Left renal pelvis (tissue), 4 donors: ENCODE measurements at places on chromosomes 1 and 21. TPM values are rescaled to one million over a fixed set of nuclear protein-coding genes. Genes with fewer than 3 reads are reported as not detected.

DNA sequence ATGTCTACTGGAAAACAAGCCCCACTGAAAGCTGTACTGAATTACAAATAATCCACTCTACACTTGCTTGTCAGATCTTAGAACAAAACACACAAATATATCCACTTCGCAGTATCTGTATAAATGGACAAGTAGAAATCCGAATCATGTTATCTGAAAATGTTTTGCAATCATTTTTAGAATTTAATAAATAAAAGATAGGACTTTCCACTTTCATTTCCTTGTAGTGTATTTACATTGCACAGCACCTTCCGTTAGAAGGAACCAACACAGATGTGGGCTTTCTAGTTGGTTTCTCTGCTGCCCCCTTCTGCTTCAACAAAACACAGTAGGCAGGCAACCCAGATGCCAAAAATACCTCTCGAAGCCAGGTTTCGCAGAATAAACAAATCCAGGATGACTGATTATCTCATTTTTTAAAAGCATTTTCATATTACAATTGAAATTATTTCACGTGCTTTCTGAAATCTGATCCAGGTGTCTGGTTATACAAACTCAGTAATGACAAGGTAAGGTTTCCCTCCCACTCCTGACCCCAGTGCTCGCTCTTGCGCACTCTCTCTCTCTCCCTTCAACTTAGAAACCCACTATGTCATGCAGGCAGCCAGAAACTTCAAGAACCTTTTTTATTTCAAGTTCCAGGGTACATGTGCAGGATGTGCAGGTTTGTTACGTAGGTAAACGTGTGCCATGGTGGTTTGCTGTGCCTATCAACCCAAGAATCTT is 389.9 kb downstream of the SMYD3 start:
- DNase-seq, result peak; percentile 22

DNA sequence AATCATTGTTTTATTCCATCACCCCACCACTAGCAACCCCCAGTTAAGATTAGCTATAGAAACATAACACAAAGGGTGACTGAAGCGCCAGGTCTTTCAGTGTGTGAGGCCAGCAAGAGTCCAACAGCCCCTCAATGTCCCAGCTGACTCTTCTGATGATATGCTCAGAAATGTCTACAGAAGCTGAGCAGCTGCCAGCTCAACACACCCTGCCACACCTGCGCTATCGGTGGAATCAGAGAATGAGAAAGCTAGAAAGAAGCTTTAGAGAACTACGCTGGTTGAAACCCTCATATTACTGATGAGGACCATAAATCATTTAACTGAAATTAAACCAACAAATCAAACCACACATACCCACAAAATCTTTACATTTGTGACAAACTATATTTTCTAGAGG is 116.2 kb downstream of the SLC45A1 start:
- DNase-seq, result no peak

- DNase-seq, result no peak
Measured at GRCh38 chr1:81477710-81478109, 323.0 kb upstream of the ADGRL2 start.

DNA sequence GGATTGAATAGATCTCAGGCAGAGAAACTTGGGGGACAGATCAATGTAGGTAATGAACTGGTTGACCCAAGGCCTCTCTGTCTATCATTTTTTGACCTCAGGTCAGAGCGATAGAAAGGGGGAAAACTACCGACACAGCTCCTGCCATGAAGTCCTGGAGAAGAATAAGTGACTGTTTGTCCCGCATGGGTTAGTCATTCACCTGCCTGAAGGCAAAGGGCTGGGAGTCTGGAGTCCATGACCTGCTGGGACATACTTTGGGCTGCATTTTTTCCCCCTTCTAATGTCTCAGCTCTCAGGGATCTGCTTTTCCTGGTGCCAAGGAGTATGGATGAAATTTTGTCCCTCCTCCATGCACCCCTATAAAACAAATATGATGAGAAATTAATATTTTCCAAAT is 1.6 kb upstream of the ROR1 start:
- no peak for DNase-seq

GRCh38 chr1:65141918-65142317 is 6.1 kb upstream of the AK4 start:
- no peak for DNase-seq

DNA sequence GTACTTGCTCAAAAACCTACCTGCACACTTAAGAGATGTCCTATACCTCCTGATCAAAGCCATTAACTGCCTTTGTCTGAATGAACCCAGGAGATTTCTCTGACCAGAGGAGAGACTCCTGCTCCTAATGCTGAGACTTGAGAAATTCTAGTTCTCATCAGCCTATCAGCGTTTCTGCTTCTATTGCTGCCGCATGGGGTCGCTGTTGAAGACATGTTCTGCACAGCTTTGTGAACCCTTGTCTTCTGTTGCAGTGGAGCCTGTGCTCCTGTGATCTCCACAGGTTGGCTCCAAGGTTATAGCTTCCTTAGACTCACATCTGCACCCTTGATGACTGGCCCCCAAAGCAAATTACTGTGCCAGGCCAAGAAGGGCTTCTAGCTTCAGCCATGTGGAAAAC is 40.2 kb downstream of the EDN2 start:
- DNase-seq, result no peak

GRCh38 chr1:66043186-66043585 is 250.5 kb downstream of the PDE4B start:
- DNase-seq, result no peak

- no peak for DNase-seq
Measured at GRCh38 chr1:245418077-245418476, 263.3 kb downstream of the KIF26B start.

- no peak for DNase-seq
Measured at GRCh38 chr1:39490596-39491145, 765 bp upstream of the BMP8A start.

DNA sequence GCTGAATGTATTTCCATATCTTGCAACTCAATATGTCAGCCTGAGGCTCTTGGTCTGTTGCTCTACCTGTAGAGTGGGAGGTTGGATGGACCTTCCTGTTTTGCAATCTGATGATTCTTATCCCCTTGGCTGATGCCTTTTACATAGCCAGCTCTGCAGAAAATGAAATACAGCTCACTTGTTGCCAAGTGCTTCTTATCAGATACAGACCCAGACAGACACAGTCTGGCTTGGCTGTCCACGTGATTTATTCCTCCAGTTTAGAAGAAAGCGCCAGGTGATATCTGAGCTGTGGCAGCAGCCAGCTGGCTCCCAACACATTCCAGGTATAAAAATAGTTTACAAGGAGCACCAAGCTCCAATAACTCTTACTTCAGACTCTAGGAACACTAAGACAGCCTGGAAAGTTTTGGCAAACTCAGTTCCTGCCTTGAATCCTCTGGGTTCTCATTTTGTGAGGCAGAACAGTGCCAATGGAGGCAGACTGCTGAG is 479.2 kb upstream of the USP24 start:
- DNase-seq, result no peak

DNA sequence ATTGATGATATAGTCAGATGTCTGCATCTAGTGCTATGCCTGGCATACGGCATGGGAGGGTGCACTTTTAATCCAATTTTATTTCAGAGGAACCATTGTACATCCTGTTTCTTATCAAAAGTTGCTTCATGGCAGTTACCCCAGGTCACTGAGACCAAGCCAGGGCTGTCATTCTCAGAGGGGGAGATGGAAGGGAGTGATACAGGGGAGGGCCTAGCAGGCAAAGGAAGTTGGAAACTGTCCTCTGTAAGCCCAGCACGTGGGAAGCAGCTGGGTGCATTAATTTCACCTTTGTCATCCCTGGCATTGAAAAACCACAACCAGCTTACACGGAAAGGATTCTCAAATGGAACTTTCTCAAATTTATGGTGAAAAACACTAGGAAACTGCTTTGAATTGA is 458.7 kb upstream of the ADAMTS5 start:
- no peak for DNase-seq

GRCh38 chr1:152182431-152182830 is 23.4 kb upstream of the RPTN start:
- no peak for DNase-seq

DNA sequence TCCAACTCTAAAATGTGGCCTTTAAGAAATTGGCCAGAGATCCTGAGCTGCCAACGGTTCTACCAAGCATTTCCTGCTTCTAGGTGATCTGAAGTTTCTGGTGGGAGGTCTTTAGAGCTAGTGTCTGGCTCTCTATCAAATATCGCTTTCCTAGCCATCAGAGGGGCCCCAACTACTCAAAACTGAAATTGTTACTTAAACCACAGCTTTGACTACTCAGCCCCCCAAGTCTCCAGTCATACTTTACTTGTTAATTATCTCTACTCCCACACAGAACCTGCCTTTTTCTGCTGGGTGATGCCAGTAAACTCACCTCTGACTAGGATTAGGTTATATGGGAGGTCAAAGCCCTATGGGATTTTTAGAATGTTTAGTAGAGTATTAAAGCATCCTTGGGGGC is 95.1 kb downstream of the FASLG start:
- DNase-seq, result no peak

- no peak for DNase-seq
Measured at GRCh38 chr1:200240656-200241055, 169.2 kb downstream of the ZNF281 start.

GRCh38 chr1:84795966-84796600 is 96.9 kb downstream of the LPAR3 start:
- no peak for DNase-seq

- DNase-seq, result no peak
Measured at GRCh38 chr1:44929531-44929930, 56.9 kb downstream of the EIF2B3 start.

DNA sequence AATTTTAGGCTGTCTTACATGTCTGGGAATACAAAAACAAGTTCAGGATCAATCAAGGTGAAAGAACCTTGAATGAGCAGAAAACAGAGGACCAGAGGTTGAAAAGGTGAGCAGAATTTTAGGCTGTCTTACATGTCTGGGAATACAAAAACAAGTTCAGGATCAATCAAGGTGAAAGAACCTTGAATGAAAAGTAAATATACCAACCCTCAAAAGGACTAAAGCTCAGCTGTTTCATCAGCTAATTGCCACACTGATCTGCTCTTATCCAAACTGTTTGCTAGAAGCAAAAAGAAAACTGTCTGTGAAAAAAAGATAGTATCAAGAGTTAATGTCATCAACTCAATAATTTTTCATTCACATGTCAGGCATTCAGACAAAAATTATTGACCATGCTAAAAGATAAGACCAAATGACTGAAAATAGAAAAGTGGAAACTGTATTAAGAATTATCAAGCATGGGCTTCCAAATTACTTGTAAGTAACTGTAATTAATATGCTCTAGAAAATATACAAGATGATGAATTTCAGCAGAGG is 69.2 kb downstream of the LTN1 start:
- DNase-seq, result no peak

- DNase-seq, result no peak
Measured at GRCh38 chr1:42730988-42731387, 9.0 kb downstream of the CLDN19 start.

DNA sequence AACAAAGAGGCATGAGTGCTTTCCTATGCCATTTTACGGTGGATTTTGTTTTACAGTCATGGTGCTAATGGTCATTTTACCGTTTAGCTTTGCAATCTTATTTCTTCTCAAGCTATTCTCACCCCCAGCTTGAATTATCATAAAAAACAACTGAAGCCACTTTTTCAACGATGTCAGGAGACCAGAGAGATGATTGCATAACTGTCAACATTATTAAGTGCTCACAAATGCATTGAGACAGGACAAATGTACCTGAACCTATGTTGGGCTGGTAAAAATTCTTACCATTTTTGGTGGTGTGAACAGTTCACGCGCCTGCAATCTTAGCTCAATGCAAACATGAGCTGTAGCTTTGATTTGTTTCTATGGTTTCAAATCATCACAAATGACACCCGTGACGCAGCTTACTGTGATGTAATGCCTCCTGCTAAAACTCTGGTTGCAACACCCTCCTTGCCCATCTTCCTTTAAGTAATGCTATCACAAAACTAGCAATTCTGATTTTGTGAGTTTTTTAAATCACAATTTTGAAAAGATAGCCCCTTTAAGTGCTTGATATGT is 104.4 kb downstream of the UCHL5 start:
- no peak for DNase-seq

GRCh38 chr1:156549390-156549789 is 23.0 kb downstream of the IQGAP3 start:
- no peak for DNase-seq

- peak; percentile 20 for DNase-seq
Measured at GRCh38 chr1:99264201-99265021, at the start of gene PLPPR4. PLPPR4 (plus strand) TSS chr1:99264492; CDS start chr1:99264594, 102 bp downstream.

- DNase-seq, result no peak
Measured at GRCh38 chr1:175217721-175218531, 25.4 kb upstream of the KIAA0040 start.

DNA sequence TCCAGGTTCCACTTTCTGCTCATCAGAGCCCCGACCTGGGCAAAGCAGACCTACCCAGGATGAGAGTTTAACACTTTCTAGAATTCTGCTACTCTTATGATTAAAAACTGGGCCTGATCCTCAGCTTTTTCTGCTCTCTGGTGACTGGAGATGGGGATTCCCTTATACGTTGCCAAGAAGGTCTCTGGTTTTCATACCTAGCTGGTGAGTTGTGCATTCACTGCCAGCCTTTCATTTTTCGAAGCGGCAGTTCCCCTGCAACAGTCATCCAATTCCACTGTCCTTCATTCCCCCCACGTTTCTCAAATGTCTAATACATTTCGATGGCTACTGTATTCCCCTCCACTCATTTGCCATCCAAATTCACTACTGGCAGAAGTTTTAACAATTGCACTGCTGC is 135.3 kb downstream of the ADSS2 start:
- DNase-seq, result no peak

FGGY gene
- polyA plus RNA-seq, result 21.7 TPM

ORC1 gene
- 8.2 TPM for polyA plus RNA-seq

ARTN gene
- polyA plus RNA-seq, result 2.4 TPM

MUL1 gene
- polyA plus RNA-seq, result 34.3 TPM

TPRG1L gene
- 45.0 TPM for polyA plus RNA-seq

PRAMEF7 gene
- polyA plus RNA-seq, result not detected

HPCA gene
- polyA plus RNA-seq, result 0.99 TPM

TMEM200B gene
- 15.8 TPM for polyA plus RNA-seq

LDLRAD1 gene
- polyA plus RNA-seq, result 0.10 TPM

TNNI3K gene
- 1.8 TPM for polyA plus RNA-seq

GLIS1 gene
- 2.2 TPM for polyA plus RNA-seq

LRRC39 gene
- 3.4 TPM for polyA plus RNA-seq

ZNF683 gene
- not detected for polyA plus RNA-seq

DUSP23 gene
- polyA plus RNA-seq, result 24.8 TPM

KRTAP19-3 gene
- polyA plus RNA-seq, result not detected

TAL1 gene
- 4.4 TPM for polyA plus RNA-seq

XCL2 gene
- 0.50 TPM for polyA plus RNA-seq
